ENCODE measurements at places on chromosomes 1 and 21.

- DNase-seq = no peak
Observed at GRCh38 chr1:234933475-234933874, 195.2 kb downstream of the TOMM20 start.

GRCh38 chr1:174956976-174957375 lies 42.8 kb upstream of the CACYBP start:
- no peak for DNase-seq

DNA sequence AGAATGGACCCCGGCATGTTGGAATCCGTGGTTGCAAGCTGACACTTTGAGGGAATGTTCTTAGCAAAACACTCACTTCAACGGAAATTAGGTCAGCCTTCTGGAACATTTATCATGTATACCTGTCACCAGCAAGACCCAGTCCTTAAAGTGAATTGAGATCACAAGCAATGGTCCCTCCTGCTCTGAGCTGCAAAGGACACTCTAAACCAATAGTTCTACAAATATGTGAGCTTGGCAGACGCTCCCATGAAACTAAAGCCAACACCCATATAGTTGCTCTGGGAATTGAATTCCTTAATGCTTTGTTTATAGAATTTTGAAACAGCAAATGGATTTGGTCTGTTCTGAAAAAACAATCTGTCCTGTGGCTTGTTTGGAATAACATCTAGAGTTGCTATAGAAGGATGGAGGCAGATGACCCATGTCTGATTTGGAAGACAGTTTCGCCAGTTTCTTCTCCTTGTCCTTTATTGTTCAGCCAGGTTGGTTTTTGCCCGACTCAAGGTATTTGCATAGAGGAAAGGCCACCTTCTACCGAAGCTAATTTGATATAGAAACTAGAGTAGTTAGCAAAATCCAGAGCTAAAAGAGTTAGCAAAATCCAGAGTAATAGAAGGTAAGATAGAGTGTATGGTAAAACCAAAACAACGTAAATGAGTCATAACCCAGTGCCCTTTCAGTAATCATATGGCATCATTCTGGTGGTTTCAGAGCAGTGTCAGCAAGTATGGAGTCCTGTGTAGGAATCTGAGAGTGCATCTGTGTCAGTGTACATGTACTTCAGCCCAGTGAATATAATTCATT lies 236.2 kb downstream of the NFIA start:
- no peak for DNase-seq

GRCh38 chr1:54517496-54517895 lies 30.5 kb upstream of the ACOT11 start:
- no peak for DNase-seq

DNA sequence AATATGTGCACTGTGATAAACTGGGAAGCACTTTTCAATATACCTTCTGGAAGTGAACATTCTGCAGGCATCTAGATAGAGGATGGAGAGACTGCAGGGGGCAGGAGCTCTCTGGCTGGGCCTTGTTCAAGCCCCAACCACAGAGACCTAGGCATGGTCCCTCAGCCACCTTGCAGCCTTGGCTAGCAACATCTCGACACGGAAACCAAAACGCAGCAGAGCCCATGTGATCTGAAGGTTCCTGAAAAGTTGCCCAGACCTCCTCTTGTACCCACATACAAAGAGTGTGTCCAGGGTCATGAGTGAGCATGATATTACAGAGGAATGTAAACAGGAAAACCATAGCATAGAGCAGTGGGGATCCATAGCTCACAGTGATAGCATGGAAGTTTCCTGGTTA lies 33.1 kb upstream of the SAMD11 start:
- no peak for DNase-seq

GRCh38 chr1:182330303-182330702 lies 61.3 kb downstream of the GLUL start:
- DNase-seq = no peak

- DNase-seq = no peak
Observed at GRCh38 chr1:74427681-74428080, 84.7 kb downstream of the LRRC53 start.

- no peak for DNase-seq
Observed at GRCh38 chr1:27031235-27032118, 18.8 kb upstream of the TENT5B start.

GRCh38 chr1:224617410-224618355 lies 1.6 kb downstream of the CNIH3 start:
- DNase-seq = no peak

DNA sequence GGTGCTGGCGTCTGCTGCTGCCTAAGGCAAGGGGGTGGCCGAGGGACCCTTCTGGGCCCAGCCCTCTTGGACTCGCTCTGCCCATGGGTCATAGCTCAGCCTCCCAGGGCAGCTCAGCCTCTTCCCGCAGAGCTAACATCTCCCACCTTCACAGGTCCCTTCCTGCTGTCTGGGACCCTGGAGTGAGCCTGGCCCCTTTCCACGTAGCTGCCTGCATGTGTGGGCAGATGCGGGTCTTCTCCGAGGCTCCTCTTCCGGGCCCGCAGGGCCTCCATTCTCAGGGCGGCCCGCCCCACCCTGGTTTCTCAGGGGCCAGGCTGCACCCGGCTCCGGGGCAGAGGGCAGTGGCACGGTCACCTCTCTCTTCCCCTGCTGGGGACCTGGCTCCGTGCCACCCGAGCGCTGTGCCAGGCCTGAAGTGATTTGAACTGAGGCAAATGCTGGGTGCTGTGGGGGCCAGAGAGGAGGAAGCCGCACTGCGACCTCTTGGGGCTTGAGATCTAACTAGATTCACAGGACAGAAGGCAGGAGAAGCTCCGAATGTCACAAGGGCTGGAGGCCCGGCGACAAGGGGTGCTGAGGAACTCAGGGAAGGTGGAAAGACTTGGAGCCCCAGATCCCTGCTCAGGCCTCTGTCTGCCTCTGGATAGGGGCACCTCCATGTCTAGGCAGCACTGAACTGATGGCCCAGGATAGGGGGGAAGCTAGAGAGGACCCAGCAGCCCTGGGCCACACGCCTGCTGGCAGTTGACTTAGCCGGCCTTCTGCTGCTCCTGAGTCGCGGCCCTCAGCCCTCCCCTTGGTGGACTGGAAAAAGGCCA lies 40.7 kb downstream of the COQ8A start:
- DNase-seq = no peak

DNA sequence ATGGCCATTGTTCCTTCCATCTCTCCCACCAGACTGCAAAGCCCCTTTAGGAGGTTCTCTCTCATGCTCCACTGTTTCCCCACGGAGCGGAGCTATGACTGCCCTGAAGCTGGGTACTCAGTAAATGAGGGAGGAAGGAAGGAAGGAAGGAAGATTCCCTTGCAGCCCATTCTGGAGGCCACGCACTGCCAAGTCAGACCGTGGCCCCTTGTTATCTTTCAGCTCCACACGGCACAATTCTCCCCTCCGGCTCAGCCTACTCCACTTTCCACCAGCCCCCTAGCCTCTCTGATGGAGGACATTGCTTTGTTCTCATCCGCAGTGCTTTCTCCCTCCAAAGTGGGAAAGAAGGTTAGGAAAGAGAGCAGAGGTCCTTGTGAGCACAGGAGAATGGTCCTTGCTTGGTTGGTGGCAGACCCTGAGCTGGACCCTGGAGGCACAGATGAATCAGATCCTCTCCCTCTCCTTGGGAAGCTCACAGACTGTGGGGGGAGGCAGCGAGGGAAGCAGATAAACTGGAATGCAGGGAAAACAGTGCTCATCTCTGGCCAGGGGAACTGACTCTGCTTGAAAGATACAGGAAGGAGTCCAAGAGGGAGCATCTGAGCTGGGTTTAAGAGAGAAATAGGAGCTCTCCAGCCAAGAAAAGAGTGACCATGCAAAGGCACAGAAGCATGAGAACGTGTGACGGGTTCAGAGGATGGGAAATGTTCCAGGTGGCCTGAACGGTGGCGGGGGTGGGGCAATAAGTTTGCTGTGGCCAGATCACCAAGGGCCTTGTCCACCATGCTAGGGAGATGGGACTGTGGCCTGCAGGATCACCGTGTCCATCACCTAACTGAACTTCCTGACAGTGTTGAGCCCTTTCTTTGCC lies 52.6 kb downstream of the GLIS1 start:
- DNase-seq = no peak

DNA sequence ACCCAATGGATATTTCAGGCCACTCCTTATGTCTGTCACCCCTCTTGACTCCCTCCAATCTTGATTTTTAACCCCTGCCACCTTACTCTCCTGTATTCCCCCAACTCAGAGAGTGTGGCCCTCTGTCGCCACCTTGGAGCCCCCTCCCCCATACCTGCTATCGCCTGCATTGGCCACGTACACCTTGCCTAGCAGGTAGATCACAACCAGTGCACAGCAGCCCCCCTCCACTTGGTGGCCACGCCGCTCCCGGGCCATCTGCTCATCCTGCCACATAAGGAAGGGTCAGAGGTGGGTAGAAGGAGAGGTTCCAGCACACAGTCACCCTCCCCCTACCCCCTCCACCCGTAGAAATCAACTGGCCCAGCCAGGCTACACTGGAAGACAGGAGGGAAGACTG lies 2.9 kb downstream of the PPM1J start:
- no peak for DNase-seq

DNA sequence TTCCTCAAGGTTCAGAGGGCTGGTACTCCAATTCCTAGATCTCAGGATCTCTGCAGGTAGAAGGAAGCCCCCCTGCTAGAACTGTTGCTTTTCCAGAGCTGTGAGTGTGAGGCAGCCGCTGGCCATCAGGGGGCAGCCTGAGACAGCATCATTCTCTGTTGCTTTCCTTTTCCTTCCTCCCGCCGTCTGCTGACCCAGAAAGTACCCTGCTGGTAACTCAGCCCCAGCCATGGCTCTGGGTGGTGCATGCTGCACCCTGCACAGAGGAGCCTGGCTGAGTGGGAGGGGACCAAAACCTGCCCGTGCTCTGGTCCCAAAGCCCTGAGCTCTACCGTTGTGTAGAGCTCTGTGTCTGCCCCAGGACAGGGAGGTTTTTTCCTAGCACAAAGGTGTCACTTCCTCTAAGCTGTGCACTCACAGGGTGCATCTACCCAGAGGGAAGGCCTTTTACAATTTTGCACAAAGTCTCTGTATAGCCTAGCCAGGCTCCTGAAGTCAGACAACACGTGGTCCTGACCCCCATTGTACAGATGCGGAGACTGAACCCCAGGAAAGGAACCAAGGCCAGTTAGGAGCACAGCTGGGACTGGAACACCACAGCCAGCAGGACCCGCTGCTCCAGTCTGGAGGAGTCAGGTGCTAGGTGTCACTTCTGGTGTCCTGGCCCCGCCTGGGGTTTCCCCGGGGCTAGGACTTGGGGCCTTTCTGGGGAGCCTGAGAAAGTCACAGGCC lies 5.6 kb upstream of the FAM131C start:
- DNase-seq = peak; percentile 52

DNA sequence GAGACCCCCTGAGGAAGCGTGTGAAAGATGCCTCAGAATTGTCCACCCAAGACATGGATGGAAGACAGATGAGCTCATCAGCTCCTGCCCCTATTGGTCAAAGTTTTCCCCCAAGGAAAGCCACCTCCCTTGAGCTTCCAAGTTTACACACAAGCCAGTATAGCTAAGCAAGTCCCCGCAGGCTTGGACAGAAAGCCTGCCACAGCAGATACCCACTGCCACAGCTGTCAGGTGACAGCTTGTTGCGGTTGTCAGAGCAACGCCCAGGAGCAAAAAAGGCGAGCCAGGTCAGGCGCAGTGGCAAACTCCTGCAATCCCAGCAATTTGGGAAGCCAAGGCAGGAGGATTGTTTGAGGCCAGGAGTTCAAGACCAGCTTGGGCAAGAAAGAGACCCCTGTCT lies 60.9 kb upstream of the IFNAR2 start:
- no peak for DNase-seq

GRCh38 chr1:154324241-154324640 lies 1.1 kb upstream of the ATP8B2 start:
- no peak for DNase-seq

- DNase-seq = no peak
Observed at GRCh38 chr1:229028544-229028943, 242.4 kb upstream of the RAB4A start.

All from stimulated activated CD8-positive, alpha-beta memory T cell treated with anti-CD3 and anti-CD28 coated beads, Interleukin-7, amount 100 ng/mL, for 1 hour (primary cell).